Right atrium auricular region (tissue), 2 donors: ENCODE measurements at places on chromosomes 2 and 18. TPM values are rescaled to one million over a fixed set of nuclear protein-coding genes. Genes with fewer than 3 reads are reported as not detected.

DNA sequence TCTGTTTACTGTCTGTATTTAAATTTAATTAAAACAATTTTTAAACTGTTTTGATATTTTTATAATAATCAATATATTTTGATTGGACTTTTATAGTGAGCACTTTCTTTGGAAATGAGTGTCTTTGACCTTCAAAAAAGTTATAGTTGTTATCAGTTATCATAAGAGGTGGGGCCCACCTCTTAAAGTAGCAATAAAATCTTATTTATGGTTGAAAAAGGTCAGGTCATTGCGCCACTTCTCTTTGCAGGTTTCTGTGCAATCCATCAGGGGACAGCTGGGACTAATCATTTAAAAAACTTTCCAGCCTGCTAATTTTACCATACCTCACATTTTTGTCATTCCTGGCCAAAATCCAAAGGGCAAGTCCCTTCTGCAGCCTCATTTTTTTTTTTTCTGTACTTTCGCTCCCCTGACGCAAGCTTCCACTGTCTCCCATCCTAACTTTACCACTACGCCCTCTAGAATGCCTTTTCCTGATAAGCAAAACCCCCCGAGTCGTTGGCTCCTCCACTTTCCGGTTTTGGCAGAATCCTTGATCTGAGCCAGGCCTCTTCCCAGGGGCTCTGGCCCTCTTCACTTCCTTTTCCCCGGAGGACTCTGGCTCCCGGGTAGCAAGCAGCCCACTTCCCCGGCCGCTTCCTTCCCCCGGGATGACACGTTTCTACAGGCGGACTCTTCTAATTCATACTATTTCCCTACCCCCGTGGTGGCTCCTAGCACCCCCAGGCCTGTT lies 1.1 kb upstream of the SEH1L start:
- DNase-seq = peak; percentile 69

DNA sequence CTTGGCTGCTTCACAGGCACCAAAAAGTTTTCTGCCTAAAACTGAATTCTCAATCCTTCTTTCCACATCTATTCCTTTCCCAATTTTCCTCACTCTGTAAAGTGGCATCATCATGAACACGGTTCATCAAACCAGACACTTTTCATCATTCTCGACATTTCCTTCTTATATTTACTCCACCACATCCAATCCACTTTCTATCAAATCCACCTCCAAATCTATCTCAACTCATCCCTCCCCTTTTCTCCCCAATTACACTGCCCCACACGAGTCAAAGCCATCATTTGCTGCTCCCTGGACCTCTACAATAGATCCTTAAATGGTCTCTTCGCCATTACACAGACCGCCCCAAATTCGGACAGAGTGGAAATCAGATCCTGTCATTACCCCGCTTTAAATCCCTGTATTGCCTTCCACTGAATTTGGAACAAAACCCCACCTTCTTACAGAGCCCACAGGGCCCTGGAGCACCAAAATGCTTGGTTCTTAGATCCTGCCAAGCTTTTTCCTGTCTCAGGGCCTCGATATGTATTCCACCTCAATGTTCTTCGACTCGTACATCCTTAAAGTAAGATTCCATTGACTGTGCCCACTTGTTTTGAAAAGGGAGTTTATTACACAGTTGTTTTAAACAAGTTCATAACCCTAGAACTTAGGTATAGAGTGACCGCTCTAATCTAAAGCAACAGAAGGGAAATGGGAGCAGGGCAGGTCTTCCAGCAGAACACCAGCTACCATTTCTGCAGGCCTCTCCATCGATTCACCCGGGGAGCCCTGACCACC lies 856 bp downstream of the ACAA2 start:
- DNase-seq = no peak

DNA sequence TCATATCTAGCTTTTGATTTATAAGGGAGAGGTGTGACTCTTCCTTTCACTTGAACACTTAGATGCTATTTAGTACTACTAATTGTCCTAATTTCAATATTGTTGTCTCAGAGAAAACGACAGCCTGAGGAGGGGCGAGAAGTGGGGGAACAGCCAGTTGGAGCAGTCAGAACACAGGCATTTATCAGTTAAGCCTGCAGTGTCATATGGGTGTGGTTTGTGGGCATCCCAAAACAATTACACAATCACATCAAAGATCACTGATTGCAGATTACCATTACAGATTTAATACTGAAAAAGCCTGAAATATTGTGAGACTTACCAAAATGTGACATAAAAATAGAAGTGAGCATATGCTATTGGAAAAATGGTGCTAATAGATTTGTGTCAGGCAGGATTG lies 15.8 kb downstream of the TMEM131 start:
- no peak for DNase-seq

DNA sequence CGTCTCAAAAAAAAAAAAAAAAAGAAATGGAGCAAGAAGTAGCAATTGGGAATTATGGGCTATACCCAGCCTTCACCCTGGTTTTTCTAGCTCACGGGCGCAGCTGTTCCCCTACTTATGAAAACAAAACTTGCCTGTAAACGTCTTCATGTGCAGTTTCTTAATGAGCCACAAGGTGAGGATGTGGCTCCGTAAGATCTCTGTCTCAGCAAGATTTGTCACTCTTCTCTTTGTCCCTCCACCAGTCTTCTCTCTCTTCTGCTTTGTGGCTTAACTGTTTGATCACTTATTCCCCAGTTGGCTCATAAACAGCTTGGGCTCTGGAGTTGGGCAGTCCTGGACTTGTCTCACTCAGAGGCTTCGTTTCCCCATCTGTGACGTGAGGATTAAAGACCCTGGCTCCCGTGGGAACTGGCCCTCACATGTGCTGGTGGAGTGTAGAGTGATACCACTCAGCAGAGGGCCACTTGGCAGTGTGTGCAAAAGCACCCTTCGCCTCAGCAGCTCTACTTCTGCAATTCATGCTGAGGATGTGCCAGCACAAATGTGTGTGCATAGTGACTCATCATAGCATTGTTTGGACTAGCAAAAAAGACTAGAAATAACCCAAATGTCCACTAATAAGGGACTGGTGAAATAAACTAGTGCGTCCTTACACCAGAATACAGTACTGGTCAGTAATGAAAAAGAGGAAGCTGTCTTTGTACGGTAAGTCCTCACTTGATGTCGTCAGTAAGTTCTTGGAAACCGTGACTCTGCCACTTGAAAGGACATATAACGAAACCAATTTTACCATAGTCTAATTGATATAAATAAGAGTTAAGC lies 8.7 kb downstream of the CEP68 start:
- DNase-seq = peak; percentile 88

DNA sequence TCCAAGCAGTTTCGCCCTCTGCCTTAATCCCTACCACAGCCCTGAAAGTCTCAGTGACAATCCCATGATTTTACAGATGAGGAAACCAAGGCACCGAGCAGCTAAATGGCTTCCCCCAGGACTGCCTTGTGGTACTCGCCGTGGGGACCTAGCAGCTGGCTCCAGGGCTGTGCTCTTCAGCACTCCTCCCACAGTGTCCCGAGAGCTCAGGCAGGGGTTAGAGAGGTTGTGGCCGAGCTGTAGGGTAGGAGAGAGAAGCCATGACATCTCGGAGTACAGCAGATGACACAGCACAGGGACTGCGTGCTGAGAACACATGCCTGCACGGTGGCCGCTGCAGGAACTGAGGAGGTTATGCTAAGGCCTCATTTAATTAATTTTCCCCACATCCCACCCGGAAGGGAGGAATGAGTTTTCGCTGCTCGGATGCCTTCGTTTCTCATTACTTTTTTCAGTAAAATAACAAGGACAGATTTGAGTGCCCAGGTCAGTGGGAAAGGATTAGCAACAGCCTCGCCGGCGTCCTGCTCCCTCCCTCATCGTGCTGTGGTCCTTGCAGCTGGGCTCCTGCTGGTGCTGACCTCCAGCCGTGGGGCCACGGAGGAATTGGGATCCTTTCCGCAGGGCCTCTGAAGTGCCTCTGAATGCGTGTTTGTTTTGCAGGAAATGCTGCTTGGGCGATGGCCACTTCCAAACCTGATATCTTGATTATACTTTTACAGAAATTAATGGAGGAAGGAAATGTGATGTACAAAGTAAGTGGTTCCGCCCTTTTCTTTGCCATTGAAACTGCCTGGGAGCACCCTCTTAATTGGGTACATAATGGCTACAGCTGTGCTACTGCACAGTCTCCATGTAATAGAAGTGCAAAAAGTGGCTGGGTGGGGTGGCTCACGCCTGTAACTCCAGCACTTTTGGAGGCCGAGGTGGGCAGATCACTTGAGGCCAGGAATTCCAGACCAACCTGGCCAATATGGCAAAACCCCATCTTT lies 61.2 kb downstream of the WDSUB1 start:
- no peak for DNase-seq

DNA sequence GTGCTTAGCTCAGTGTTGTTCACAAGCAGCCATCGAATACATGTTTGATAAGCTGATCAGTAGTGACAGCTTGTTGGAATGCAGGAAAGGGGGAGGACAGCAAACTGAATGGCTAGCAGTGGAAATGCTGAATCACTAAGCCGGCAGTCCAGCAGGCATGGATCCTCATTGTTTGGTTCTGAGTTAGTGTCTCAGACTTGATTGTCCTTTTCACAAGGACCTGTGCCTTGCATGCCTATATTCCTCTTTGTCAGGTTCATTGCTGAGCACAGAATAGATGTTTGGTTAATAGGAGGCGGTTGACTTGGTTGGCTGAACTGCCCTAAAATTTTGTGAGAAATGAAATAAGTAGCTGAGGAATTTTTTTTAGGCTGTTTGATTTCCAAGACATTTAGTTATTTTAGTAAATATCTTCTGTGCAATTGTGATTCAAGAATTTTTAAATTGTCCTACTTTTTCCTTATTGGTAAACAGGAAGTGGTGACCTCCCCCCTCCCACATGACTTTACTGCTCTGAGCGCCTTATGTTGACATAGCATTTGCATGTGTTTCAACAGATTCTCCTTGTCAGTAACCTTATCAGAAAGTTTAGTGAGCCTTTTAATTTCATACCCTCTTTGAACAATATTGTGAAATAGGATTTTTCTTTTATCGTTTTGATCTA lies 21.4 kb upstream of the STON1 start:
- DNase-seq = no peak

DNA sequence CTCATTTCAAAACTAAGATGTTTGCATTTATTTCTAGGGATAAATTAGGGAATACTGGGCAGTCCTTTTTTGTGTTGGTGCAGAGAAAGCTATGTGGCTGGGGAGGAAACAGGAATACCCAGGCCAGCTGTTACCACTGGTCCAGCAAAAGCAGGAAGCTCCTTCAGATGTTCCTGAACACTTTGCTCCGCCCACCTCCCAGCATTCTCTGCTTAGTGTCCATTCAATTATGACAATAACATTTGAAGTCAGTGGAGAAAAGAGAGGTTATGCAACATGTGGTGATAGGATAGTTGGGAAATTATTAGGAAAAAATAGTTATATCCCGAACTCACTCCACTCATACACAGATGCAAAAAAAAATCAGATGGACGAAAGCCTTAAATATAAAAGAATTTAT lies 22.1 kb upstream of the ARPC2 start:
- no peak for DNase-seq

- DNase-seq = no peak
Observed at GRCh38 chr2:100529900-100530299, 32.9 kb upstream of the PDCL3 start.

GRCh38 chr2:101847661-101848339 lies 144.0 kb upstream of the IL1R2 start:
- no peak for DNase-seq

DNA sequence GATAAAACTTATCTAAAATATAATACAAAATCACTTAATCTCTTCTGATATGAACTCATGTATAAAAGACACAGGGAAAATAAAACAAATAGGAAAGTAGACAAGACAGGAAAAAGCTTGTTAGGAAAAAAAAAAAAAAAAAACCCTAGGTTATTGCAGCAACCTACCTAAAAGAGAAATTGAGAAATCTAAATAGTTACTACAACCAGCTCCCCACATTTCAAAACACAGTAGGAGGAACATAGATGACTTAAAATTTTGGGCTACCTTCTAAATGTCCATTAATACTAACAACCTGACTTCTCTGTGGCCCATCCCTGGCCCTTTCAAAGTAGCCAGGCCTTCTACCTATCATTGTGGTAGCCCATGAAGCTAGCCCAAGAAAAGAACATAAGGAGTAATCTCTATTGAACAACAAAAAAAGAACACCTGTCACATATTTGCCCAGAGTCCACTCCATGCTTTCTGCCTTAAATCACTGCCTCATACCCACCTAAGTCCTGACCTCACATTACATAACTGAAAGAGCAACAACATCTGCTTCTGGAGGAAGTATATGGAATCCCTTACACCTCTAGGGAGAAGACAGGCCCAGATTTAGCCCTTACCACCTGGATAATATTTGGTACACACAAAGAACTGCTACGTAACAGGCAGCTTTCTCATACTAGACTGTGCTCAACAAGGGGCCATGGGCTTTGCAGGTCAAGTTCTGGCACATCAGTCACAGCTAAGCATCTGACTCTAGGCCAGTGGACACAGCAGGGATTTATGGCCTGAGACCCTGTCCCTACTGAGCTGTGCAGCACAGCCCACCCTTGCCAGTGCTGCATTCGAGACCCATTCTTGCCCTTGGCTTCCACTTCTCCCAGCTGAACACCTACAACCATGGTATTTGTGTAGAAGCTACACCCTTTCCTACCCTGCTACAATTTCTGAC lies 8.5 kb downstream of the SUCLG1 start:
- no peak for DNase-seq

CREB1 gene
- 32.9 TPM for total RNA-seq

PTMA gene
- 234 TPM for total RNA-seq

MREG gene
- total RNA-seq = 0.35 TPM

TCF4 gene
- 66.3 TPM for total RNA-seq
